ENCODE measurements at places on chromosomes 1 and 21.

- peak; percentile 27 for DNase-seq
These were observed 3.7 kb upstream of the SLC1A7 start for GRCh38 chr1:53145942-53146708.

GRCh38 chr1:203158960-203159665 lies 16.5 kb downstream of the MYBPH start:
- no peak for DNase-seq

GRCh38 chr1:53526451-53527101 lies 67.4 kb downstream of the DMRTB1 start:
- no peak for DNase-seq

- no peak for DNase-seq
These were observed 47.9 kb upstream of the EDEM3 start for GRCh38 chr1:184802354-184803179.

DNA sequence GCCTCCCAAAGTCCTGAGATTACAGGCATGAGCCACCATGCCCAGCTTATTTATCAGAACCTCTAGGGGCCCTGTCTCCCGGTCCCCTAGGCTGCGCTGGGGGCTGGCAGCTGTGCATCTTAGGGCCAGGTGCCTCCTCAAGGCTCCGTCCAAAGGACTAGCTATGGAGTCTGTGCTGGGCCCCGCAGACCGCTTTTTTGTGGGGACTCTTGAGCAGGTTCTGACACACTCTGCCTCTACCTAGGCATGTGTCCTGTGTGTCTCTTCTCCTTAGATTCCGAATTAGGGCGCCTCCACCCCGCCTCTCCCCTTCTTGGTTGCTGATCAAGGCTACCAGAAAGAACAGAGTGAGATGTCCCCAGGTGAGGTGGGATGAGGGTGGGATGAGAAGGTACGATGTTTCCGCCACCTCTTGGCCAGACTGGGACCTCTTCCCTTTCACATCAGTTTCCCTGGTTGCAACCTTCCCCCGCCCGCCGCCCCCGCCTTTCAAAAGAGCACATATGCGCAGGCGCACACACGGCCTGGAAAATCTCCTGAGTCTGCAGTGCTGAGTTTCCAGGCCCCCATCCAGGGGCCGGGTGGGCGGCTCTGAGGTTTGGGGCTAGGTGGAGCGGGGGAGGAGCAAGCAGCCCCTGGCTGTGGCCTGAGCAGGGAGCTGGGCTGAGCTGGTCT lies 5.0 kb upstream of the PTPN7 start:
- DNase-seq = no peak

GRCh38 chr1:112504661-112505399 lies 3.9 kb upstream of the WNT2B start:
- DNase-seq = no peak

DNA sequence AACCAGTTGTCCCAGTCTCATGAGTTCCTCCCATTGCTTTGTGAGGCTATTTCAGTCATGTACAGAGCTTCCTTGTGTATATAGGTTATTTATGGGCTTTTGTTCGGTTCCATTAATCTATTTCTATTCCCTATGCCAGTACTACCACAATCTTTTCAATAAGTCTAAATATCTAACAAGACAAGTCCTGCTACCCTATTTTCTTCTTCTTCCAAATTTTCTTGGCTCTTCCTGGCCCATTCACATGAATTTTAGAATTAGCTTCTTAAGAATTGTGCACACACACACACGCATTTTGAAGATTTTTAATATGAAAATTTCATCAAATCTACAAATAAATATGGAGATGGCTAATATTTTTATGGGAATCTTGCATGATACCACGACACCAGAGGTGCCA lies 33.8 kb upstream of the ATF3 start:
- no peak for DNase-seq

- no peak for DNase-seq
These were observed 45.3 kb upstream of the EPHA8 start for GRCh38 chr1:22517956-22518355.

GRCh38 chr1:168792142-168792541 lies 63.1 kb upstream of the DPT start:
- DNase-seq = no peak

DNA sequence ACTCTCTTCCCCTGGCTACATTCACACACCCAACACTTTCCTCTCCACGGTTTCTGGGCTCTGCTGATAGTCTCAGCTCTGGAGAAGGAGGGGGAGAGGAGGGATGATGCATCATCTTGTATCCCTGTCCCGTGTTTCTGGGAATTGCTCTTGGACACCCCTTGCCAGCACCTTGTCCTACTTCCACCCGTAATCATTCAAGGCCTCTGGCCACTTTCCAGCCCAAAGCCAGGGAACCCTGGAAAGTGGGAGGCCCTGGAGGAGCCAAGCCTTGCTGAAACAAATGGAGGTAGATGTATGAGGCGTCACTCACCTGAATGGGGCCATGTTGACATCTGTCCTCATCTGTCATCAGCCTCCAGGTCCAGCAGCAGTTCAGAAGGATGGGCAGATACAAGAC lies 4.4 kb downstream of the PLEKHO1 start:
- DNase-seq = no peak

GRCh38 chr1:88191917-88192316 lies 492.2 kb upstream of the PKN2 start:
- DNase-seq = no peak

GRCh38 chr1:156664767-156665411 lies 12.3 kb downstream of the NES start:
- DNase-seq = no peak

GRCh38 chr21:35599164-35599563 lies 461.2 kb downstream of the SETD4 start:
- no peak for DNase-seq

- DNase-seq = no peak
These were observed 48.9 kb downstream of the ATP6V1G3 start for GRCh38 chr1:198491596-198491995.

GRCh38 chr1:6489799-6490180 lies 1.7 kb downstream of the PLEKHG5 start:
- DNase-seq = peak; percentile 85

DNA sequence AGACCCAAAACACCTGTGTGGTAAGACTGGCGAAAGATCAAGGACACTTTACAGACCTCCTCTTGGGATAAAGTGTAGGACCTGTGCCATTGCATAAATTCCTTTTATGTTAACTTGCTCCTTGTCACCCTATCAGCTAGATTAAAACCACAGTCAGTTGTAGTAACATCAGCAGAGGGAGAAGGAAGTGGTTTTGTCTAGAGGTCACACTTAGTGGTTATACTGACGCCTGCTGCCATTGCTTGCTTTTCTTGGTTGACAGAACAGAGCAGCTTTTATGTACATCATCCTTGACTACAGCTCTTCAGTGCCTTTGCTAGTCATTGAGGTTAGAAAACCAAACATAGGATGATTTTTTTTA lies 101.4 kb downstream of the PBX1 start:
- no peak for DNase-seq

- no peak for DNase-seq
These were observed 42.4 kb downstream of the PDC start for GRCh38 chr1:186418503-186418902.

- DNase-seq = no peak
These were observed 20.5 kb downstream of the RHOU start for GRCh38 chr1:228755800-228756199.

- DNase-seq = no peak
These were observed 73.7 kb downstream of the LRRC8C start for GRCh38 chr1:89706700-89707012.

DNA sequence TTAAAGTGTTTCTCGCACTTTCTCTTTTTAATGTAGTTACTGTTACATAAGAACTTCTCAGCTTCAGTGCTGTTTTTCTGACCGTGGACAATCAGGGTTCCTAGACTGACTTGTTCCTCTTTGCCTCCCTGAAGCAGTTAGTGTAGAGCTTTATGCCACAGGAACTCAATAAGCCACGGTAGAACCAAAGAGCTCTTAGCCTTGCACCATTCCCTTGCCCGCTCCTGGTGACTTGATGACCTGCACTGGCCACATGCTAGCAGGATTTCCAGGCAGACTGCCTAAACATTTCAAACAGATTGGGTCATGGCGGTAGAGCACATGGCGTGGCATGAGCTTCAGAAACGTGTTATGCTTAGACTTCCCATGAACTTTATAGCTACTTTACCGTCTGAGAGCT lies 18.8 kb upstream of the FASLG start:
- DNase-seq = no peak

DNA sequence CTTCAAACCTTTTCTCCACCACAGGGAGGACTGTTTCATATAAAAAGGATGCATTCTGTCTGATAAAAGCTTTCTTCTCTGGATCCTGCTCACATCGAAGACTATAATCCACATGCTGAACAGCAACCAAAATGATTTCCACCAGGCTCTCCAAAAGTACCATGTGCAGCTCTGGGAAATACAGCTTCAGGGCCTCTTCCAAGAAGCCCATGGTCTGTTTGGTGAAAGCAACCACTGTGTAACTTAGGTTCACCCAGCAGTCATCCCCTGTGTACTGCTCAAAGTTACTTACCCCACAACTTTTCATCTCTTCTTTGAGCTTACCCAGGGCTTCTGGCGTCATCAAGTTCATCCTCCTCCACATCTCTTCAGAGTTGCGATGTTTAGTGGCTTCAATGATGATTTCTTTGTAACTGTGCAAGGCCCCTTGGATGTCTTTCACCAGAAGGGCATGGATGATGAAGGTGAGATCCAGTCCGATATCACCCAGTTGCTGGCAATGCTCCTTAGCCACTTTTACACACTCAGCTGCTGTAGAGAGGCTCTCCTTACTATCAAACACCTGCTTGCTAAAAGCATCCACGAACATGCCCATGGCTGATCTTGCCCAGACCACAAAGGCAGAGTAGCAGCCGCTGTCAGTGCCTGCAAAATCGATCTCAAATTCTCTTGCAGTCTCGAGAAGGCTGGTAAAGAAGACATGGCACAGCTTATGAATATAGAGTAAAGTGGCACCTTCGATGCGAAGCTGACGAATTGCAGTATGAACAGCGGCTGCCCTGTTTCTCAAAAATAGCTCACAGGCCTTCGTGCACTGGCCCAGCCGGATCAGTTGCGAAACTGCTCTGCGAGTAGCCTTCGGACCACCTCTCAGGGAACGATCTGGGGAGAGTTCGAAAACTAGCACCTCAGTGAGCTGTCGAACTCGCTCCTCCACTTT lies 1.7 kb downstream of the EXOC8 start:
- no peak for DNase-seq

DNA sequence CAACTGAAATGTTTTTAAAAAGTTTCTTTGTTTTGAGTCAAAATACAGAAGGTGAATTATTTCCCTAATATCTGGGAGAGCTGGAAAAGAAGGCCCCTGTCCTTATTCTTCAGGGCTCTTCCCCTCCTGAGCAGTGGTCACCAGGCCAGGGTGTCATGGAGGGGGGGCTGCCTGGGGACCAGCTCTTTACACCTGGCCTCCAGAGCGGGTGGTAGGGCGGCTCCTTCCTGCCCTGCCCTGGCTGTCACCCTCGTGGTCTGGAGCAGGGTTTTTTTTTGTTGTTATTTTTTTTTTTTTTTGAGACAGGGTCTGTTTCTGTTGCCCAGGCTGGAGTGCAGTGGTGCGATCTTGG lies 6.6 kb downstream of the SKI start:
- no peak for DNase-seq
